Activated effector memory CD4-positive, alpha-beta T cell treated with Interleukin-2 at 50 U/mL for 16 hours (primary cell): ENCODE measurements at places on chromosomes 16 and 17.

GRCh38 chr16:51888534-51888933, 658.4 kb downstream of the TOX3 start:
- no peak for DNase-seq

GRCh38 chr16:69579783-69580481, 14.2 kb downstream of the NFAT5 start:
- no peak for DNase-seq

- DNase-seq = no peak
These were observed 210.1 kb downstream of the SLC39A11 start for GRCh38 chr17:72882426-72882825.

GRCh38 chr17:74968361-74968780, 4.2 kb downstream of the HID1 start:
- DNase-seq = no peak

DNA sequence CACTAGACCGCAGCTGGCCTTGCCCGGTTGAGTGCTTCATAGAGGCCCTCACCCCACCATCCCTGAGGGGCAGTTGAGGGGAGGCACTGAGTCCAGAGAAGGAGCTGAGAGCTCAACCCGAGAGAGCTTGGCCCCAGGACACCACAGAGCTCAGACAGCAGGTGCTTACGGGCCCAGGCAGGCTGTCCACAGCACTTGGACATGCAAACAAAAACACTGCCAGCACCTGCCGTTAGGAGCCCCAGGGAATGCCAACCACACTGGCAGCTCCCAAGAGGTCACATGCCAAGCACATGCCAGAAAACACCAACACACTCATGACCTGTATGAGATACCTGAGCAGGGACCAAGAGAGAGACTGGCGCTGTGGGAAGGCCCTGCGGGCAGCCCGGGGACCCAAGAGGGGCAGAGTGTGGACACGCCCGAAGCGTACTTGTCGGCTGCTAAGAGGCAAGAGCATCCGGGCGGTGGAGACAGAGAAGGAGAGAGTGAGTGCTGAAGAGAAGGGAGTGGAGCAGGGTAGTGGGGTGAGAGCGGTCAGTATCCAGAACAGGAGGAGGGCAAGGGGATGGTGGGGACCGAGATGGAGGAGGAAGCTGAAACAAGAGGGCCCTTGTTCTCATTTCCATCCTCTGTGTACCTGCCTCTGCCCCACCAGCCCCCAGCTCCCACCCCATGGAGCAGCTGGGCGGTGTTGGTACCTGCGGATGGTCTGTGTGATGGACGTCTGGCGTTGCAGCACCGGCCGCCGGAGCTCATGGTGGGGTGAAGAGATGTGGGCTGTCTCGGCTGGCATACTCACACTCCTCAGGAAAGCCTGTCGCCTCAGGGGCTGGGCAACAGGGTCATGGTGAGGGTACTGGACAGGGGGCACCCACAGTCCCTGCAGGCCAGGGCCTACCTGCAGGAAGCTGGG, 8.2 kb downstream of the RHBDF1 start:
- DNase-seq = no peak

DNA sequence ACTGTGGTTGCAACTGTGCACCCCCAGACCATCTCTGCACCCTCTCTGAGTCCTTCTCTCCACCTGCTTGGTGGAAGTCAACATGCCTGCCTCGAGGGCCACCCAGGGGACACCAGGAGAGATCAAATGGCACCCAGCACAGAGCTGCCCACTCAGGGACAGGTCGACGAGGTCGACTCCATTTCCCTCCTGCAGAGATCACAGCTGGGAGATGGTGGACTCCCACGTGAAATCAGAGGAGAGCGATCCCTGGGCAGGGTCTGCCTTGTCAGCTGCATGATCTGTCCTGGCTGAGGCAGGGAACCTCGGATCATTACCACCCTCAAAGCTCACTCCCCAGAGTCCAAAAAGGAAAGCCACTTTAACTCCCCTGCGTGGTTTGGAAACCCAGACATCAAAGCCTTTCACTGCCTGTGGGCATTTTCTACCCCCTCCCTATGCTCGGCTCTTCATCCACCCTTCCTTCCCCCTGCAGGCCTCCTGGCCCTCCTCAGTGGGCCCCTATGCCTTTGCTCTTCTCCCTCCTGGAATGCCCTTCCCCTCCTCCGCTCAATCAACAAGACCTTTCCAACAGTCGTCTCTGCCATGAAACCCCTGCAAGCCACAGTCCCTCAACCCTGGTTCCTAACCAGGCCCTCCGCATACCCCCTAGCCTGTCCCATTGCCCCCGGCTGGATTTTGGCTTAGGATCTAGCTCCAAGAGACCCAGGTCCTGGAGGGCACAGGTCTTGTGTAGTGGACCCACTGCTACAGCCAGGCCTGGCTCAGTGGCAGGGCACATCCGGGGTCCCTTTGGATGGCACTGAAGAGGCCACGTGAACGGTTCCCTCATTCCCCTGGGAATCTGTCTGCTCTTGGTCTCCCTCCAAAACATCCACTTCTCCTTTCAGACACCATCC, 103.8 kb upstream of the RPL38 start:
- DNase-seq = no peak

DNA sequence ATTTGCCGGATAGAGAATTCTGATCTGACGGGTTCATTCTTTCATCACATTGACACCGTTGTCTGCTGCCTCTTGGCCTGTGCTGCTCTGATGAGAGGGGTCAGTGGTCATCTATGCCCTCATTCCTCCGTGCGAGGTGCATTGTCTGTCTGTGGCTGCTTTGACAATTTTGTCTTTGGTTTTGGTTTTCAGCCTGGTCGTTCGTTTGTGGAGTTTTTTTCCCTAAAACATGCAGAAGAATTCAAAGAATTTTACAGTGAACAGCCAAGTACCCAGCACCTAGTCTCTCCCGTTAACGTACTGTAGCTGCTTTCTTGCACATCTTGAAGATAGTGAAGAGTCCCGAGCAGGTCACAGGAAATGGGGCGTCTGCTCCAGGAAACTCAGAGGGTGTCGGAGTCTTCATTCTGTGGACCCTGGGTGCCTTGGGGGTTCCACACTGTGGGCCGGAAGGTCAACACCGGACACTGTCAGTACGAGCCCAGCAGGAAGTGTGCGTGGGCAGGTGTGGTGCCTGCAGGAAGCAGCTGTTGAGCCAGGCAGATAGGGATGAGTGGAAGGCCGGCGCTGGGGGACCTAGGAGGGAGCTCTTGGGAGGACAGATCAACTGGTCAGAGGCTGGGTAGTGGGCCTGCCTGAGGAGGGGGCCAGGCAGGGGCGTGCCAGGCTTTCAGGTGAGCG, 28.2 kb downstream of the CRAMP1 start:
- no peak for DNase-seq

DNA sequence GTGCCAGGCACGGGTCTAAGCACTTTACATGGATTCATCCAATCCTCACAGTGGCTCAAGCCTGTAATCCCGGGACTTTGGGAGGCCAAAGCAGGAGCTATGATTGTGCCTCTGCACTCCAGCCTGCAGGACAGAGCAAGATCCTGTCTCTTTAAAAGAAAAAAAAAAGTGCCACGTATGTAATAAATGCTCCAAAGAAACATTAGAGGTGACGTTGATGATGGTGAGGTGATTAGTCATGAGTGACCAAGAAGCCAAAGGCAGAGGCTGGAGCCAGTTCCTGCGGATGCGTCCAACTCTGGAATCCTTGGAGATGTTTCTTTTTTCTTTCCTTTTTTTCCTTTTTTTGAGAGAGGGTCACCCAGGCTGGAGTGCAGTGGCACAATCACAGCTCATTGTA, 59.4 kb upstream of the SIAH1 start:
- DNase-seq = no peak

DNA sequence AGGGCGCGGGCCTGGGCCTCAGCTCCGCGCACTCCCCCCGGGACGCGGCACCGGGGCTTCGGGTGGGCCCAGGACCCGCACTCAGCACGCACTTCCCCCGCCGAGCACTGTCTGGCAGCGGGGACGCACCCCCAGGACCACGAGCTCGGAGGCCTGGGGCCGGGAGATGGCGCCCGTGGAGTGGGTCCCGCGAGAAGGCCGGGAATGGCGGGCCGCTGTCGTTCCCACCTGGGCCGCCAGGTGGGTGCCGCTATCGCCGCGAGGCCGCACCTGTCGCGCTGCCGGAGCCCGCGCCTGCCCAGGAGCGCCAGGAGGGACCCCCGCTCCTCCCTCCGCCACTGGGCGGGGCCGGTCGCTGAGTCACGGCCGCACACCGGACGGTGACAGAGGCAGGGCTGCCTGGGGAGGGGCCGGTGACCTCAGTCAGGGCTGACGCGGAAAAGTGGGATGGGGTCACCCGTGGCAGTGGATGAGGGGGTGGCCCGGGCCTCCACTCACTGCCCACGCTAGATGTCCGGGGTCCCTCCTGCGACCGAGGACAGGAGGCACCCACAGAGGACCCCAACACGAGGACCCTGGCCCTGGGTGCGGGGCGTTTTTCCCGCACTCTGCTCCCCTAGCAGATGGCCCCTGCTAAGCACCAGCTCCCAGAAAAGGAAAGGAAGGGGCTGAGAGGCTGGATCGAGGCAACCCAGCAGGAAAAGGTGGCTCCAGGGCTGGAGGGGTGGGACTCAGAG, 6.9 kb upstream of the ACTG1 start:
- peak; percentile 63 for DNase-seq
